Stimulated activated CD8-positive, alpha-beta memory T cell treated with anti-CD3 and anti-CD28 coated beads, Interleukin-4, amount 100 ng/mL, for 24 hours (primary cell): ENCODE measurements at places on chromosomes 11 and 22.

GRCh38 chr11:24755260-24755839 lies 258.5 kb downstream of the LUZP2 start:
- DNase-seq, result no peak

DNA sequence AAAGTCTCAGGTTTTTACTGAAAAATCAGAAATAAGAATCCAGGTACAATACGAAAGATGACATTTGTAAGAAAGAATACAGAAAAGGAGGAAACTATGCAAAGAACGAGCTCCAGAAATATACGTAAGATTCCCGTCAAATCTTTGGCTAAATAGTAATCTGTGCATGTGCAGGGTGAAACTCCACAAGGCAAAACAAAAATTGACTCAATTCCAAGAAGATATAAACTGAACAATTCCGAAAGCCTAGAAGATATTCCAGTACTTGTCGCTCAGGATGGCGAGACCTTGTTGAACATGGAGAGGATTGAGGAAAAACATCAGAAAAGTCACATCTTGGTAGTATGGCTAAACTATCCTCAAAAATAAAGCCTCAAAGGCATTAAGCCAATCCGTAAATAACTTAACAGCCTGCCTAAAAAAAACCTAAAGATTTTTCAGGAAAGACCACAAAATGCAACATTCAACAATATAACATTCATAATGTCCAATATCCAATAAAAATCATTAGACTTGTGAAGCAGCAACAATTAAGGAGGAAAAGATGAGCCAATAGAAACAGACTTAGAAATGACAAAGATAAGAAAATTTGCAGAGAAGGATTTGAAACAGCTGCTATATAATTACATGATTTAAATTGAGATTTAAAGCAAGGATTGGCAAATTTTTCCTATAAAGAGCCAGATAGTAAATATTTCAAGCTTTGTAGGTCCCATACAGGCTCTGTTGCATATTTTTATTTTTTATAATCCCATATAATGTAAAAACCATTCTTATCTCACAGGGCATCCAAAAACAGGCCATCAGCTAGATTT lies 166.4 kb upstream of the UBASH3B start:
- no peak for DNase-seq

DNA sequence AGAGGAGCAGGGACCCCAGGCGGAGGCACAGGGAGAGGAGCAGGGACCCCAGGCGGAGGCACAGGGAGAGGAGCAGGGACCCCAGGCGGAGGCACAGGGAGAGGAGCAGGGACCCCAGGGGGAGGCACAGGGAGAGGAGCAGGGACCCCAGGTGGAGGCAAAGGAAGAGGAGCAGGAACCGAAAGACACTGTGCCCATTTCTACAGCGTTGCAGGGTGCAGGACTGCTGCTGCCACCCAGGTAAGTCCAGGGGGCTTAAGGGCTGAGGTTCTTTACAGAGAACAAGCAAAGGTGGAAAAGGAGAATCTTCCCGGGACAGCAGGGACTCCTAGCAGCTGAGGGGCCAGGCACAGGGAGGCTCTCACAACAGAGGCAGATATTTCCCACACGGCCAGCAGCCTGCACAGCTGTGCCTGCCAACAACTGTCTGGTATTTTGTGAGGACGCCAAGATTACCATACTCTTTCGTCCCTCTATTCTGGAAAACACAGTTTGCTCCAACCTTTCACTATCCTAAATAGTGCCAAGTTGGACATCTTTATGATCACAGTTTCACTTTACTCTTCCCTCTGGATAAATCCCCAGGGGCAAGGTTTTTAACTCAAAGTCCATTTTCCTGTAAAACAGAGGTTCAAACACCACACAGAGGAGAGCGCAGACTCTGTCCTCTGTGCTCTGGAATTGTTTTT lies 39.4 kb downstream of the SHANK2 start:
- no peak for DNase-seq

- DNase-seq, result no peak
These were observed 683.1 kb upstream of the ARHGAP42 start for GRCh38 chr11:100003985-100004384.

DNA sequence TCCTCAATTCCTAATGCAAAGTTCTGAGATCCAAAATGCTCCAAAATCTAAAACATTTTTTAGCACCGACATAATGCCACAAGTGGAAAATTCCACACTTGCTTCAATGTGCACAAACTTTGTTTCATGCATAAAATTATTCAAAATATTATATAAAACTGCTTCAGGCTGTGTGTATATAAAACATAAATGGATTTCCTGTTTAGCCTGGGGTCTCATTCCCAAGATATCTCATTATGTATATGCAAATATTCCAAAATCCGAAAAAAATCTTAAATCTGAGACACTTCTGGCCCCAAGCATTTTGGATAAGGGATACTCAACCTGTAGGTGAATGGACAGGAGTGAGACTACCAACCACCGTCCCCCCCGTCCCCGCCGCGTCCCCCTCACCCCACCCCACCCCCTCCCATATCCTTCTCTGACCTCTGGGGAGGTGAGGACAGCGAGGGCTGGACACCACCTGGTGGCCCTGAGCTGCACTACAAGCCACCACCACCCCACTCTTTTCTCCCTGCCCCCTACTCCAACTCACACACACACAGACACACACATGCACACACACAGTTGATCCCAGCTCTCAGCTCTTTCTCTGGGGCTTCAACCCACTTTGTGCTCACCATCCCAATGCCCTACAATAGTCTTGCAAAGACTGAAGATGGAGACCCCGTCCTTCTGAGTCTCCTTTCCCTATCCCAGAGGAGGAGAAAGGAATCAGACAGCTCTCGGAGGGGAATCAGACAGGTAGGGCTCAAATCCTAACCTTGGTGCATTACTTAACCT lies 101.0 kb downstream of the PDE2A start:
- no peak for DNase-seq

DNA sequence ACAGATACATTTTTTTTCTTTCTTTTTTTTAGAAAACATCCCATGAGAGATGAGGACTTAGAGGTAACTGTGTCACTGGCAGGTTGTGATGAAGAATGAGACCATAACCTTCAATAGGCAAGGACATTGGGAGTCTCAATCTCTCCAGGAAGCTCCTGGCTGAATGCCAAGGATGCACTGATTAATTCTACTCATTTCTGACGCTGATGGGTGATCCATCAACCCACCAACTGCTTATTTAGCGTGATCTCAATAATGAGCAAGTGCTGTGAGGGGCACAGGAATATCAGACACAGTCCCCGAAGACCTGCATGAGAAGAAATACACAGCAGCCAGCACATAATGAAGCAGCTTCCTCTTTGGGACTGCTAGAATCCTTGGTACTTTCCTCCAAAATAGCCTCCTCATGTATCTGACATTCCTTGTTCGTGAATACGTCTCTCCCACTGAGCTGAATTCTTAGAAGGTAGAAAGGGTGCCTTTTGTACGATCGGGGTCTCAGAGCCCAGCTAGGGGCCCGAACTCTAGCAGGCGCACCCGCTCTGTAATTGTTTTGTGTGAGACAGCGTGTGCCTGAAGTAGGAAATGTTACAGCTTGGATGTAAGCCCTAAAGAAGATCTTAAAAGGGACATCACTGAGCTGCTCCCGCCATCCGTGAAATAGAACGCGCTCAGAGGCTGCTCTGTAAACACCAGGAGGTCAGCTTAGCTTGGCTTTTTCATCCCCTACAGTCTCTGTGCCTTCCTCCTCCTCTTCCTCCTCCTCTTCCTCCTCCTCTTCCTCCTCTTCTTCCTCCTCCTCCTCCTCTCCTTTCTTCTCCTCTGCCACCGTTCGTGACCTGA lies 7.2 kb downstream of the CLMP start:
- DNase-seq, result no peak

DNA sequence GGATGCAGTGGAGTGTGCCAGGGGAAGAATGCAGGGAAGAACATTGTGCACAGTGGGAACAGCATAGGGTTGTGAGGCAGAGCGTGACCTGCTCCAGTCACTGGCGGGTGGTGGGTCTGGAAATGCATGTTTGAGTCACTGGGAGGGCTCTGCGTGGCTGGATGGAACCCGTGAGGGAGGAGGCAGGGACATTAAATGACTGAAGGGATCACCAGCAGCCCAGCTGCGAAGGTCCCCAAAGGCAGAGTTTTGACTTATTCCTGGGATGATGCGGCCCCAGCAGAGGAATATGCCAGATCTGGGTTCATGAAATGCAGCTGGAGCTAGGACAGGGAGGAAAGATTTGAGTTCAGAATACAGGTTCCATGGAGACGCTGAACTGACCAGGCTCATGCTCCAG lies 104.0 kb upstream of the FGF3 start:
- DNase-seq, result no peak

GRCh38 chr11:62264004-62264403 lies 6.0 kb upstream of the SCGB2A2 start:
- DNase-seq, result no peak

- no peak for DNase-seq
These were observed 174.2 kb downstream of the ETS1 start for GRCh38 chr11:128412847-128413791.

- no peak for DNase-seq
These were observed 100.8 kb downstream of the KIAA1671 start for GRCh38 chr22:25053153-25053805.

DNA sequence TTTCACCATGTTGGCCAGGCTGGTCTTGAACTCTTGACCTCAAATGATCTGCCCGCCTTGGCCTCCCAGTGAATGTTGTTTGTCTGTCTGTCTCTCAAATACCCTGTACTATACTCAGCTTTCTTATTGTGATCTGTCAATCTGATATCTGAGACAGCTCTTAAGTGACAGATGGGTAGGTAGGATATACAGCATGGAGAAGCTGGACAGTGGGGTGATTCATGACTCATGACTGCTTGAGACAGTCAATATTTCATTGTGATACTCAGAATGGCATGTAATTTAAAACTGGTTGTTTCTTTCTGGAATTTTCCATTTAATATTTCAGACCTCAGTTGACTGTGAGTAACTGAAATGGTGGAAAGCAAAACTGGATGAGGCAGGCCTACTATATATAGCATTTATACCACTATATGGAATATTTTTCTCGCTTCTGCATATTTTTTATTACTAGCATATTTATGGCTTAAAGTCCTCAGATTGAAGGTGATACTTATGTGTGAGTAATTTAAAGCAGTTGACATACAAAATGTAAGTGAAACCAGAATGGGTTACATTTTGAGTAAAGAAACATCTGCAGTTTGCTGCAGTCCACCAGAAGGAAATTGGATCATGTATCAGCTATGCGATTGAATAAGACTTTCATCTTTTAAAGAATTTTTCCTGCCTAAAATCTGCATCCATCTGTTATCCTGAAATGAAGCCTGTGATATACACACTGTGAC lies 22.3 kb downstream of the ARHGAP42 start:
- DNase-seq, result no peak

DNA sequence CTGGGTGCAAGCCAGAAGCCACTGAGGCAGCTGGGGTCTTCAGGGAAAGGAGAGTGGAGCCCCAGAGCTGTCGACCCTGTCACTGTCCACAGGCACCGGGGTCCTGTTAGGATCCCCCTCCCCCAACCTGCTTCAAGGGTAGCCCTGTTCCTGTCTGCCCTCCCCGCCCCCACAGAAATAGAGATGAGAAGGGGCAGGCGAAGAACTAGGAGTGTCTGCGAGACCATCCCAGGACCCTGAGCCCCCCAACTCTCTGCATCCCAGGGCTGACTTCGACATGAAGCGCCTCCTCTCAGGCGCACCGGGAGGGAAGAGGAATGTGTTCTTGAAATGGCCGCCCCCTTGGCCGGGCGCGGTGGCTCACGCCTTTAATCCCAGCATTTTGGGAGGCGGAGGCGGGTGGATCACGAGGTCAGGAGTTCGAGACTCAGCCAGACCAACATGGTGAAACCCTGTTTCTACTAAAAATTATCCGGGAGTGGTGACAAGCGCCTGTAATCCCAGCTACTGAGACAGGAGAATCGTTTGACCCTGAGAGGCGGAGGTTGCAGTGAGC lies 607 bp upstream of the ZNF70 start:
- no peak for DNase-seq

GRCh38 chr11:28169816-28170215 lies 61.6 kb downstream of the METTL15 start:
- DNase-seq, result no peak

GRCh38 chr11:14819596-14819995 lies 72.4 kb downstream of the CYP2R1 start:
- DNase-seq, result no peak

- no peak for DNase-seq
These were observed 27.3 kb upstream of the TMEM41B start for GRCh38 chr11:9341638-9342178.

DNA sequence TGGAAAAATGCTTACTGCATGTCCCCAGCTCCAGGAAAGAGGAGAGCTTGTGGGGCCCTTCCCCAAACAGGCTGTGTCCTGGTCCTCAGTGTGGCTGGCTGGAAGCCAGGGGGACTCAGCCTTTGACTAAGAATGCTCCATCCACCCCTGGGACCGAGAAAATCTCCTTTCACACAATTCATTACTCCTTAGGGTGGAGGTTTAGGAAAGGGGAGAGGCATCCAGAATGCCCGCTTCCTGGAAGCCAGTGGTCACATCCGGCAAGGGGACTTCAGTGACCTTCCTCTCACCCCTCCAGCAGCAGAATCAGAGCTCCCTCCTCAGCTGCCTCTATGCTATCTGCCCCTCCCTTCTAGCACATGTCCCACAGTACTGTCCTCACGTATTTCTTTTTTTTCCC lies 21.9 kb downstream of the ATG16L2 start:
- no peak for DNase-seq

DNA sequence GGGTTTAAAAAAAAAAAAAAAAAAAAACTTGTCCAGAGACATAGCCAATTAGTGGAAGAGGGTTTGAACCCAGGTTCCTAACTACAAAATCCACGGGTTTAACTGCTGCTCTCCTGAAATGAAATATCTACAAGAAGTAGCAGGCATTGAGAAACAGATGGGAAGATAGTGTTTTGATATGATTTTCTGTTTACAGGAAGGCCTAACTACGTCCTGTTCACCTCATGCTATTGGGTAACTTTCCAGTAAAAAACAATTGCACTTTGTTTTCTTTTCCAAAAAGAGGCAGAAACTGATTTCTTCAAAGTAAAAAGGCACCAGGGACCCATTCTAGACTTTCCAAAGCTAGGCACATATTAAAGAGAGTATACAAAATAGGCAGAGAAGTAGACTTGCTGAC lies 5.9 kb upstream of the C11orf91 start:
- no peak for DNase-seq

GRCh38 chr22:50507421-50507990 lies at the start of gene LMF2:
Gene LMF2, minus strand, starts transcription at chr22:50507702. Its CDS starts 27 bp downstream, at chr22:50507675.
- DNase-seq, result peak; percentile 87
